Fibroblast of mammary gland (primary cell): ENCODE measurements at places on chromosomes 7 and 10.

- DNase-seq: no peak
Measured at GRCh38 chr7:8638076-8638475, 204.7 kb downstream of the NXPH1 start.

GRCh38 chr10:68110027-68110426 is 739 bp downstream of the MYPN start:
- no peak for DNase-seq

DNA sequence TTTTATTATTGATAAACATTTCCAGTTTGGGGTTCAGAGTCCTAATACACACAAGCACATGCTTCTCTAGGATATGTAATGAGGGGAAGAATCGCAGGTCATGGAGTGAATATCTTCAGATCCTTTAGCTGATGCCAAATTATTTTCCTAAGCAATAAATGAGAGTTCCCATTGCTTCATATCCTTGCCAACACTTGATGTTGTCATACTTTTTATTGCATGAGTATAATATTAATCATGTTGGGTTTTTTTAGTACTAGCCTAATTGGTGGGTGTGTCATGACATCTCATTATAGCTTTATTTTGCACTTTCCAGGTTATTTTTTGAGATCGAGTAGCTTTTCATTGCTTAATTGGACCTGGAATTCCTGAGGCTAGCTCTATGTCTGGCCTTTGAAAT is 35.3 kb downstream of the TLX1 start:
- DNase-seq: no peak

- no peak for DNase-seq
Measured at GRCh38 chr10:34384372-34384771, 430.7 kb downstream of the PARD3 start.

DNA sequence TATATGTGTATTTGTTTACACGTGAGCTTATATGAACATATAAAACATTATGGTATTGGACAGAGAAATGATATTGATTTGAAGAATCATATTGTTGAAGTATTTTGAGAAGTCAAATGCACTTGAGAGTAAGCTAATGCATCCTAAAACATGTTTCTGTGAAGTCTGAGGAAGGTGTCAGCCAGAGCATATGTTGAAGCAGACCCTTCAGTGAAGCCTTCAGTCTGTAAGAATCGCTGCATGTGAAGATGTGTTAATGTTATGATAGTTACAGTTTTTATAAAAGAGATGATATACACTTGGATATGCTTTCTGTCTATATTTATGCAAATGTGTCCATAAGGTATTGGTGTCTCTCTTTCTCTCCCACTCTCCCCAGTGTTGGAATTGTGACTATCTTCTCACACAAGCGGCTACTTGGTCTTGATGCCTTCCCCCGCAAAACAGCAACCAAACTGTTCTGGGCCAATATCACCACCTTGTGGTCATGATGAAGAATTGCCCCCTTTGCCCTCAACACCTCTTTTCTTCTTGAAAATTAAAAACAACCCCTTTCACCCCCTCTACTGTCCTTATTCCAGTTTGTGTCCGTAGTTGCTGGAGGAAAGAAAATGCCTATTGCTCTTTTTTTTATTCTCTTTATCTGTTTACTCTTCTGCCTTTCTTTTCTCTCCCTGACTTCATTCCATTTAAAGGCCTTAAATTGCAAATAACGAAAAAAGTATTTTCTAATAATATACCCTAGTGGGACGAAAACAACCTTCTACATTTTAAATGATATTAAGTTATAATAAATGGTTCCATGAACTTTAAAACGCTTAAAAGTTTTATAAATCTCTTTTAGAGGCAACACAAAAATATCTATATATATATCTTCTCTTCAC is 64.9 kb downstream of the IKZF1 start:
- DNase-seq: peak; percentile 32

- DNase-seq: no peak
Measured at GRCh38 chr7:41404375-41405074, 298.4 kb downstream of the INHBA start.
